Ascending aorta (tissue), 2 donors: ENCODE measurements at places on chromosomes 13 and 19.

GRCh38 chr13:46389457-46390451, 2.7 kb upstream of the RUBCNL start:
- DNase-seq: no peak

GRCh38 chr19:18519962-18520847, 1.7 kb downstream of the ELL start:
- DNase-seq: no peak

DNA sequence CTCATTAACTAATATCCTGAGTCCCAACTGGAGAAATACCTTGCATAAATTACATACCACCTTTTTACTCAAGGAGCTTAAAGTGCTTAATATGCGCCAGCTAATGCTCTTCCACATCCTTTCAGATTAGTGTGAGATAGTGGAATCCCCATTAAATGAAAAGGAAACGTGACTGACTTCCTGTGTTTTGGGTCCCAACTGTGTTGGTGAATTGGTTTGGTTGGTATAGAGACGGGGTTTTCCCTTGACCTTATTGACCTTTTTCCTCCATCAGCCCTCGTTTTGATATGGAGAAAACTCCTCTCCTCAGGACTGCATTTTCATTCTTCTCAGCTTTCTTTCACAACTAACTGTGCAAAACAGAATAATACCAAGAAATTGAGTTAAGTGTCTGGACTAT, 163.5 kb downstream of the PAN3 start:
- DNase-seq: no peak

DNA sequence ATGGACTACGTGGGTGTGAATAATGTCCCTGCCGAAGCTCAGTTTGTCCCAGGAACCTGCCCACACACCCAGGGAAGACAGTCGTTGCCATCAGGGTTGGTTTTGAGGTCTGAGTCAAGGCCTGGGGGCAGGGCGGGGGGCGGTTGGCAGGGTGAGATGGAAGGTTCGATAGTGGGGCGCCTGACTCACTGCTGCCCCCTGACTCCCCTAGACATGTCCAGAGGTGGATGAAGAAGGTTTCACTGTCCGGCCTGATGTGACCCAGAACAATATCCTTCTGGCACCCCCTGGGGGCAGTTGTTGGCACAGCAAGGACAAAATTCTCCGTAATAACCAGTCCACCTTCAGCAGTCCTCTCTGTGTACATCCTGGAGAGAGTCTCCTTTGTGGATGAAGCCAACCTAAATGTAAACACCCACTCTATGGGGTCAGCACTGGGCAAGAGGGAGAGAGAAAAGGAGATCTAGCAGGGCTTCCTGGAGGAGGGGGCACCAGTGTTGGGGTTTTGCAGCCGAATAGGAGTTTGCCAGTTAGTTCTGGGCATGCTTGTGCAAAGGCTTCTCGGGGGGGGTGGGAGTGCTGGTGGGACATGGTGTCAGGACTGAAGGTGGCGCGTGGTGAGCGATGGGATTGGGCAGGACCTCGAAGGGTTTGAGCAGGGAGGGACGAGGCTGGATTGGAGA, 19.6 kb upstream of the B3GNT3 start:
- DNase-seq: no peak

GRCh38 chr19:40621966-40622772, 21.0 kb downstream of the LTBP4 start:
- DNase-seq: no peak
